ENCODE measurements at places on chromosomes 3 and 15. TPM values are rescaled to one million over a fixed set of nuclear protein-coding genes. Genes with fewer than 3 reads are reported as not detected.

DNA sequence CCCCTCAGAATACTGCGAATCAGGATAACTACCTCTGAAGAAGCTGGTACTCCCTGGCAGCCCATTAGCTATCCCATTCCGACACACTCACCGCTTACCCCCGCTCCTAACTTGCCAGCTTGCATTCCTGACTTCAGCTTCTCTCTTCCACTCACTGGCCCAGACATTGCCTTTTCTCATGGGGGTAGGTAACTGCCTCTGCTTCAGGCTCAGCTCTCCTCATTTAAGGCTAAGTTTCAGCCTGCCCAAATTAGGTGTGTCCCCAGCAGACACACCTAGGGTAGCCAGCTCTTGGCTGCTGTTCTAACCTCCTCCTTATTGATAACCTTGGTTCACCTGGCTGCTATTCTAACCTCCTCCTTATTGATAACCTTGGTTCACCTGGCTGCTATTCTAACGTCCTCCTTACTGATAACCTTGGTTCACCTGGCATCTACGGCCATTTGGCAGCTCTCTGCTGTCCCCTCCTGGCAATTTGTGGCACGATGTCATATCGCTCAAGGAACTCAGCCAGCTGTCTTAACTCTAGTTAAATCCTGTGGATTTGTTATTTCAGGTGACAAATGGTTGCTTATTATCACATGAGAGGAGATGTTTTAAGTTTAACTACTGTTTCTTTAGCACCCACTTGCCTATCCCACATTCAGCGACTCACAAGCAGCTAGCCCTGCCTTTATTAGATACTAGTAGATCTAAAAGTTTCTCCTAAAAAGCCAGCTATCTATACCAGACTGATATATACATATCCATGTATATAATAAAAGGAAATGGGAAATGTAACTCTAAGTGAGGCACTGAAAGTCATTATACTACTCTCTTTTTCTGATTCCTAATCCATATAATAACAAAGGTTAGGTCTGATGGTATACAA lies 106.5 kb upstream of the ACP3 start:
- DNase-seq, result peak; percentile 55
- H3K36me3 ChIP-seq, result no peaks in the 10 kb centered on the region
- no peaks in the 10 kb centered on the region for H3K4me1 ChIP-seq
- H3K27me3 ChIP-seq, result no peaks in the 10 kb centered on the region

The SLC12A1 gene
- total RNA-seq, result not detected

The ALS2CL gene
- total RNA-seq, result 14.4 TPM

The ONECUT1 gene
- 15.2 TPM for total RNA-seq

- no peak overlapping the region for H3K4me3 ChIP-seq
- no peaks in the 10 kb centered on the region for H3K36me3 ChIP-seq
- H3K27me3 ChIP-seq, result no peaks in the 10 kb centered on the region
These were observed 4.6 kb downstream of the VPS8 start for GRCh38 chr3:184816614-184817013.

DNA sequence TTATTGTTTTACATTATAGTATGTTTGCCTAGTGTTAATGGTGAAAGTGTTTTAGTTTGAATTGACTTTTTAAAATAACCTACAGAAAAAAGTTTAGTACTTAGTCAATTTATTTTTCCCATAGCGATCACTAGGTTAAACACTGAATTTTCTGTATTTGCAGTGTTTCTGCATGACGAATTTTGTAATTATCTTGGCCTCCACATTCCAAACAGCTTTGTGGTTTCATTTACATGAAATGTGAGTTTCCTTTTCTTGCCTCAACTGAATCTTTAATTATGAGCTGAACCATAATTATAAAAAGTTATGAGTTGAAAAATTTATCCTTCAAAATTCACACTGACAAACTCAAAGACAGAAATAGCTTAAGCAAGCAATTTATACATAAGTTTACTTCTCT lies 235.5 kb downstream of the CTNNB1 start:
- DNase-seq, result no peak
- no peaks in the 10 kb centered on the region for H3K36me3 ChIP-seq
- no peaks in the 10 kb centered on the region for H3K4me1 ChIP-seq
- H3K4me3 ChIP-seq, result no peak overlapping the region
- no peak overlapping the region for H3K27ac ChIP-seq

- no peak overlapping the region for H3K27ac ChIP-seq
- peaks cover 4% of the 10 kb centered on the region for H3K4me1 ChIP-seq
- DNase-seq, result no peak
- no peak overlapping the region for H3K4me3 ChIP-seq
- H3K36me3 ChIP-seq, result no peaks in the 10 kb centered on the region
- H3K27me3 ChIP-seq, result no peaks in the 10 kb centered on the region
These were observed 271.2 kb upstream of the CTDSPL start for GRCh38 chr3:37590328-37591079.

The CTDSPL2 gene
- total RNA-seq, result 52.0 TPM

The CCR4 gene
- not detected for total RNA-seq

The TNNC1 gene
- total RNA-seq, result 15.0 TPM

The ACKR2 gene
- total RNA-seq, result 1.9 TPM

The SV2B gene
- 0.56 TPM for total RNA-seq

The MED12L gene
- total RNA-seq, result 2.7 TPM

GRCh38 chr15:57782731-57783130 lies 76.2 kb downstream of the POLR2M start:
- H3K27me3 ChIP-seq, result no peaks in the 10 kb centered on the region
- no peaks in the 10 kb centered on the region for H3K4me1 ChIP-seq
- no peak overlapping the region for H3K4me3 ChIP-seq
- no peak for DNase-seq
- H3K27ac ChIP-seq, result no peak overlapping the region

GRCh38 chr15:33030315-33030714 lies 164.2 kb downstream of the FMN1 start:
- H3K4me3 ChIP-seq, result no peak overlapping the region
- no peak overlapping the region for H3K27ac ChIP-seq
- H3K4me1 ChIP-seq, result peaks cover 6% of the 10 kb centered on the region
- H3K36me3 ChIP-seq, result no peaks in the 10 kb centered on the region
- H3K27me3 ChIP-seq, result no peaks in the 10 kb centered on the region

GRCh38 chr3:197953881-197954280 lies 3.9 kb downstream of the RPL35A start:
- no peak overlapping the region for H3K4me3 ChIP-seq

DNA sequence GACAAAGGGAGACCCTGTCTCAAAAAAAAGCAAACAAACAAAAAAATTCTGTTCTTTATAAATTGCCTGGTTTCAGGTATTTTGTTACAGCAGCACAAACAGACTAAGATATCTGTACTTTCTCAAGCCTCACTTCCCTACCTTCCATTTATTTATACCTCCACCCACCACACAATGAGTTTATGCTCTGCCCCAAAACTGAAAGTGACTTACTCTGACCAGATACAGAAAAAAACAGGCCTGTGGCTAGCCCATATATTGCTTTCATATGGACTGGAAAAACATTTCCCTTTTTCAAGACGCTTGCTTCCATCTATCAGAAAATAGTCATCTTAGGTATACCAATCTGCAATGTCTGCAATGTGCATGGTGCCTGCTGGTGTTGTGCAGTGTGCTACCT lies 8.7 kb upstream of the GPD1L start:
- no peak for DNase-seq
- no peaks in the 10 kb centered on the region for H3K36me3 ChIP-seq
- H3K4me3 ChIP-seq, result no peak overlapping the region
- no peaks in the 10 kb centered on the region for H3K4me1 ChIP-seq
- H3K27ac ChIP-seq, result no peak overlapping the region
- H3K27me3 ChIP-seq, result no peaks in the 10 kb centered on the region

The RHCG gene
- total RNA-seq, result 1.1 TPM

The ATP2C1 gene
- 99.4 TPM for total RNA-seq

The CKMT1A gene
- 3.3 TPM for total RNA-seq

The KBTBD12 gene
- total RNA-seq, result 0.07 TPM

DNA sequence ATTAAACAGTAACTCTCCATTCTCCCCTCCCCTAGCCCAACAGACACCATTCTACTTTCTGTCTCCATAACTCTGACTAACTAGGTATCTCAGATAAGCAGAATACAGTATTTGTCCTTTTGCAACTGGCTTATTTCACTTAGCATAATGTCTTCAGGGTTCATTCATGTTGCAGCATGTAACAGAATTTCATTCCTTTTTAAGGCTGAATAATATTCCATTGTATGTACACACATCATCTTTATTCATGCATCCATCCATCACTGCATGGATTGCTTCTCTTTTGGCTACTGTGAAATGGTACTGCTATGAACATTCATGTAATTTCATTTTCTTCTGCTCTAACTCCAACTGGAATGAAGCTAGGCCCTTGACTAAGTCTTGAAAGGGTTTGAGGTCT lies 2.0 kb upstream of the PTPN23 start:
- no peaks in the 10 kb centered on the region for H3K27me3 ChIP-seq
- no peak overlapping the region for H3K4me3 ChIP-seq
- peak overlapping the region; percentile 98 for H3K27ac ChIP-seq
- no peak for DNase-seq
- H3K36me3 ChIP-seq, result no peaks in the 10 kb centered on the region

GRCh38 chr15:37586011-37586583 lies 348.3 kb upstream of the TMCO5A start:
- H3K4me3 ChIP-seq, result no peak overlapping the region
- no peaks in the 10 kb centered on the region for H3K27me3 ChIP-seq
- no peak for DNase-seq
- no peaks in the 10 kb centered on the region for H3K36me3 ChIP-seq

DNA sequence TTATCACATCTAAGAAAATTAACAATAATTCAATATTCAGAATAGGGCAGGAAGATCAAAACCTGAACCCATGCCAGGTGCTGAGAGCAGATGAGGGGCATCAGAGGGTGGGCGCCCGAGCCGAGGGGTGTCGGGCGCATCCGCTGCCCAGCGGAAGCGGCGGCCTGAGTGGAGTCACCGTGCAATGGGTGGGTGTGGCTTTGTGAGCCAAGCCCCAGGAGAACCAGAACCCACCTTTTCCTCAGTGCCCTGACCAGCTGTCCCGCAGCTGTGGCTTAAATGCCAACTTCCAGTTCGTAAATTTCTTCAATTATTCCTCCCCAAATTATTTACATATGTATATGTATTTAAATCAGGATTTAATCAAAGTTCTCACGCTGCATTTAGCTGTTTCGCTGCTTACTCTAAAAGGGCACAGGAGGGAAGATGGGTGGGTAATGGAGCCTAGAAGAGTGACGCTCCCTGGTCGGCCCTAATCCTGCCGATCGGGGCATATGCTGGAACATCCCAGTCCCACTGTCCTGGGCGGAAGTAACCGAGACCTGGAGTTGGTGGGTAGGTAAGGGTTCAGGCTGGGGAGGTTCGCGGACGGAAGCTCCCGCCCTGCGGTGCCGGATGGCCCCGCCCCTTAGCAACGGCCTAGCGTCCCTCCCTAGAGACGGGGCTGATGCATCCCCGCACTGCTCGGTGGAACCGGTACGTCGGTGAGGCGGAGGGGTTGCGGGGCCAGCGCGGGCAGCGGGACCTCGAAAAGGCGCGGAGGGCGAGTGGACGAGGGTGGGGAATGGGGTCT lies 1.3 kb downstream of the DNAH1 start:
- no peaks in the 10 kb centered on the region for H3K27me3 ChIP-seq
- peak; percentile 84 for DNase-seq
- peaks cover 8% of the 10 kb centered on the region for H3K4me1 ChIP-seq
- peak overlapping the region; percentile 12 for H3K4me3 ChIP-seq

DNA sequence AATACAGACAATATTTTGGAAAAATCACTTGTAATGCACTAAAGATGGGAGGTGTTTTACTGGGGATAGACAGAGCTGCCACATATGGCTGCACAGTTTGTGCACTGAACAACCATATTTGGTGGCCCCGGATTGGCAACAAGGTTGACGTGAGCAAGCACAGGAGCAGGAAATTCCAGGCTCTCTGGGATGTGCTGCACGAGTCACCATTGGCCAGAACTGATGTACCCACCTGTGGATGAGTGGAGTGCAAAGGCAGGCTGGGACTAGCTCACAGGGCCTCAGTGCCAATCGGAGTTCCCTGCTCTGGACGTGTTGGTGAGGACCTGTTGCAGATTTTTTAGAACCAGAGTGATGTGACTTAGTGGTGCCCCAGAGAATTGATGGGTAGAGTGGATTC lies 42.0 kb upstream of the SCAANT1 start:
- H3K4me1 ChIP-seq, result no peaks in the 10 kb centered on the region
- no peaks in the 10 kb centered on the region for H3K27me3 ChIP-seq
- no peaks in the 10 kb centered on the region for H3K36me3 ChIP-seq
- no peak overlapping the region for H3K4me3 ChIP-seq
- no peak overlapping the region for H3K27ac ChIP-seq
- no peak for DNase-seq

The ADAMTS9 gene
- total RNA-seq, result 116 TPM

GRCh38 chr3:47855461-47856383 lies 52.8 kb downstream of the DHX30 start:
- H3K4me3 ChIP-seq, result no peak overlapping the region
- no peaks in the 10 kb centered on the region for H3K4me1 ChIP-seq
- no peak for DNase-seq
- H3K36me3 ChIP-seq, result no peaks in the 10 kb centered on the region
- no peaks in the 10 kb centered on the region for H3K27me3 ChIP-seq

GRCh38 chr15:70863450-70864218 lies 9.7 kb upstream of the LARP6 start:
- H3K36me3 ChIP-seq, result no peaks in the 10 kb centered on the region
- peak overlapping the region; percentile 63 for H3K27ac ChIP-seq
- no peaks in the 10 kb centered on the region for H3K27me3 ChIP-seq
- peak; percentile 38 for DNase-seq

DNA sequence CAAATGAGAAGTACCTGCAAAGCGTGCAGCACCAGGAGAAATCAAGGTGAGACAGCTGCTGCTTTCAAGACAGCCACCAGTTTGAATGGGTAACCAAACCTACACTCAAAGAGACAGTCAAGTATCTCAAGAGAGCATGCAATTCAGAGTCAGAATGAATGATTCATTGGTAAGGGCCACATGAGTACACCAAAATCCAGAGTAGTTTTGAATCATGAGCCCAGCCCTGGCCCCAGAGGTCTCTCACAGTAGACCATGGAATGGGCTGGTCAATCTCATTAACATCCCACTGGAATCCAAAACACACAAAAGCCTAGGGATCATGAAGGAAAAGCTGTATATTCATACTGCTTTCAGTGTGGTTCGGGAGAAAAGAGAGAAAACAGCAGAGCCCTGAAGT lies 242.8 kb downstream of the TBL1XR1 start:
- H3K36me3 ChIP-seq, result no peaks in the 10 kb centered on the region
- no peak overlapping the region for H3K4me3 ChIP-seq
- H3K27me3 ChIP-seq, result no peaks in the 10 kb centered on the region
- no peak for DNase-seq
- H3K27ac ChIP-seq, result no peak overlapping the region
- peaks cover 6% of the 10 kb centered on the region for H3K4me1 ChIP-seq

The FBXW12 gene
- total RNA-seq, result not detected

The ZCWPW2 gene
- total RNA-seq, result 0.77 TPM

DNA sequence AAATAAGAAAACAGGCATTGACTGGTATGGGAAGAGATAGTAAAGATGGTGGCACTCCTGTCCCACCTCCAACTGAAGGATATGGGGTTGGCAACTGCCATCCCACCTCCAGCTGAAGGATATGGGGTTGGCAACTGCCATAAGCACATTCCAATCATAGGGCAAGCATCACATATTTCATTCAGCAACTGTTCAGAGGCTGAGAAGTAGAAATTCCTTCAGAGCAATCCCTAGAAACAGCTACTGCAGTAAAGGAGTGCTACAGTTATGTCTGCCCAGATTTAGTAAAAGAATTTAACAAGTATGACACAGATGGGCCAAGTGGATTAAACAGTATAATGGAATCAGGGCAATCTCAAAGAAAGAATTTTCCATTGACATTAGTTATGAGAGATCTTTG lies 156.8 kb downstream of the IMPG2 start:
- DNase-seq, result no peak
- H3K4me1 ChIP-seq, result no peaks in the 10 kb centered on the region
- no peaks in the 10 kb centered on the region for H3K27me3 ChIP-seq
- no peak overlapping the region for H3K27ac ChIP-seq

The SPATA12 gene
- 0.08 TPM for total RNA-seq

The LRRN1 gene
- 37.5 TPM for total RNA-seq

The CSK gene
- total RNA-seq, result 15.8 TPM
